ENCODE measurements at places on chromosomes 6 and 20.

DNA sequence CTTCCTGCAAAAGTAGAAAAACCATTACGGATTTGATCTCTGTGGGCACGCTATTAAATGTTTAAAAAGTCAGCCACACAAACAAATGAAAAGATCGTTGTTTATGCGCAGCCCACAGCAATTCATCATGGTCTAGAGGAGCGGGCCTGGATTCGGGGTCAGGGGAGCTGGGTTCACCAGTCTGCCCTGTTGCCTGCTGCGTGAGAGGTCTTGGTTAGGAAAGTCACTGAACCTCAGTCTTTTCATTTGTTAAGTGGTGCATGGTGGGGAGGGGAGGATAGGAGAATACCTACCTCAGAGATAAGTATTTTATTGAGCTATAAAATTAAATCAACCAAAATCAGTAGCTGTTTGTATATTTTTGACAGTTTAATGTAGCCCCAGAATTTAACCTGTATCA is 47.3 kb upstream of the FYN start:
- ATAC-seq: no peak

- ATAC-seq: no peak
Measured at GRCh38 chr6:68718385-68719073, 83.4 kb downstream of the ADGRB3 start.

DNA sequence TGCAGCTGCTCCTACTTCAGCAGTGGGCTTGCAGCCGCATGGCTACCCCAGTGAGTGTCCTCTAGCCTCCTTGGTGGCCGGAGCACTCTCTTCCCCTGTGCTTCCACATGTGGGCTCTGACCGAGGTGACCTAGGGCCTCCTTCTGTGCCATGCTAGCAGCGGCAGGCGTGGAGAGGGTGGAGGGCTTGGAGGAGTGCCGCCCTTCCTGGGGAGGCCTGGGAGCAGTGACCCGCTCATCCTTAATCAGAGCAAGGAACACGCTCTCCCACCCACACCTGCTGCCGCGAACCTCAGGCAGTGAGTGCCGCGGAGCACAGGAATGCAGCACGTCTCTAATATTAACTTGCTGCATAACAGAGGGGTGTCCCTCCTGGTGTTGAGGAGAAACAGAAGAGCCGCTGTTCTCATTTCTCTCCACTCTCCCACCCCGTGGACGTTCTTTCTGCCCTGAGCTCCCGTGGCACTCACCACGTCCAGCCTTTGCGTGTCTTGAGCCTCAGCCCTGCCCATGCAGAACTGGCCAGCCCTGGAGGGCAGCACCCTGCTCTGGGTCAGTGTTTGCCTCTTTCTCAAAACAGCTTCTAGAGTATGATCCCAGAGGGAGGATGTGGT is 31.9 kb downstream of the DUSP22 start:
- ATAC-seq: no peak

DNA sequence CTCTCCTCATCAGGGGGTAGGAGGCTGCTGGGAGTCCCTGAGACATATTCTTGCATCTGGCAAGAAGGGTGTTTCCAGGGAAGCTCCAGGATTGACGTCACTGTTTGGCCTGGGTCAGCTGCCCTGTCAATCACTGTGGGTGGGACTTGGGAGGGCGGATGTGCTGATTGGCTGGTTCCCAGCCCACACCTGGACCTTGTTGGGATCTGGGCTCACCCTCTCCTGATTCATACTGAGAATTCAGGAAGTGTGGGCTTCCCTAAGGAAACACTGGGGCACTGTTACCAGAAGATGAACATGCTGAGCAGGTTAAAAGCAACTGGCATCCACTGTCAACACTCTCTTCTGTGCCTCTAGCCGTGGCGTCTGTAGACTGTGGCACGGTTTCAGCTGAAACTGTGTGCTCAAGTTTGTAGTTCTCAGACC is 36.5 kb downstream of the CDH26 start:
- ATAC-seq: no peak

GRCh38 chr20:2385496-2385895 is 4.8 kb downstream of the TGM6 start:
- no peak for ATAC-seq

DNA sequence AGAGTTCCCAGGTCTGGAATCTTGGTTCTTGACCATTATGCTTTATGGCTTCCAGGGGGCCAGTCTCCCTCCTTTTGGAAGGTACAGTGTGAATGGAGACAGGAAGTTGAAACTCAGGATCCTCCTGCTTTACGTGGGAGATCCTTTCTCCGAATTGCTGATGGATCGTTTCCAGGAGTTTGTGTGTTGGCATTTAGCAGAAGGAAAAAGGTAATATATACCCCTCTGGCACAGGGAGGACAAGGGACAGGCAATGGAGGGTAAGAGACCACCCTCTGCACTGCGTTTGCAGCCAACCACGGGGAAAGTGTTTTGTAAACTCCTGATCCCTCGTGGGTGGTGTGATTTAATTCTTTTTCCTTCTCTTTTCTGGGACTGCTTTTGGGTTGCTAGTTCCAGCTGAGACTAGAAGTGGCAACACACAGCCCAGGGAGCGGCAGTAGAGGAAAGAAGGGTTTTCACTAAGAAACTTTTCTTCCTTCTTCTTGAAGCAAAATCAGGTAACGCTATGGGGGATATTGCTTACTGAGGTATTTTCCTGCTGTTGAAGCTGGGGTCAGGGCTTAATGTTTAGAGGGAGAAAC is 257.6 kb upstream of the SUPT3H start:
- no peak for ATAC-seq

Measured in SK-N-SH treated with all-trans-retinoic acid at 6 μM for 48 hours (cell line).